Naive B cell (primary cell): ENCODE measurements at places on chromosomes 5 and 9.
A peak's percentile ranks its signal among the peaks of the same experiment; 100 is the strongest.

- no peak for DNase-seq
These were observed 215.1 kb upstream of the ZNF608 start for GRCh38 chr5:124961521-124961920.

GRCh38 chr9:81116340-81117137, 572.8 kb downstream of the TLE1 start:
- no peak for DNase-seq

DNA sequence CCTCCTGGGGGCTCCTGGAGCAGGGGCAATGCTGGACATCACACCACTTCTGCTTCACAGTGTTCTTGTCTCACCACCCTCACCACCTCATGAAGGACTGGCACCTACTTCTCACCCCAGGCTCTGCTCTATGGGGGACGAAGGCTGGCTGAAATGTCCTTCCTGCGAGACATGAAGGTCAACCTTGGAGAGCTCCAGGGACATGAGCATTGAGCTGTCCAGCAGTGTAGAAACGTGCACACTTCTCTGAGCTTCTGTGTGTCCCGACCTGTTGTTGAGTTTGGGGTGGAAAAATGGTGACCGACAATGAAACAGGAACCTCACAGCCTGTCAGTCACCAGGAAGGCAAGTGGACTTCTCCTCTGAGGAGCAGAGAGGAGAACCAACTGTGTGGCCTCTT, 68.6 kb upstream of the ADAMTS16 start:
- DNase-seq = no peak

DNA sequence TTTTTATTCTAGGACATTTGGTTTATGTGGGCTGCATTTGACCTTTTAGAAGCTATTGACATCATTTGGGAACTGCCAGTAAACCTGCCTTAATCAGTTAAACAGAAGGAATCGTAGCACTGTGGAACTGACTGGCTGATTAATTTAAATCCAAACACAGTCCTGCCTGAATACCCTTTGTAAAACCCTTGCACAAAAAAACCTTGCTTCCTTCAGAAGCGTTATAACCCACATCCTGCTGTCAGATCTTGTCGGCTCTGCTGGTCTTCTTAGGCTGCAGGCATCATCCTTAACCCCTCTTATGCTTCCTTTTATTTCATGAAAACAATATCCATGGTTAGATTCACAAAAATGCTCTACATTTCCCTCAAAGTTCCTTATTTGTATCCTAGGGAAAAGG, 46.3 kb downstream of the PAM start:
- peak; percentile 5 for DNase-seq

GRCh38 chr5:172791286-172791685, 20.3 kb upstream of the DUSP1 start:
- DNase-seq = no peak

DNA sequence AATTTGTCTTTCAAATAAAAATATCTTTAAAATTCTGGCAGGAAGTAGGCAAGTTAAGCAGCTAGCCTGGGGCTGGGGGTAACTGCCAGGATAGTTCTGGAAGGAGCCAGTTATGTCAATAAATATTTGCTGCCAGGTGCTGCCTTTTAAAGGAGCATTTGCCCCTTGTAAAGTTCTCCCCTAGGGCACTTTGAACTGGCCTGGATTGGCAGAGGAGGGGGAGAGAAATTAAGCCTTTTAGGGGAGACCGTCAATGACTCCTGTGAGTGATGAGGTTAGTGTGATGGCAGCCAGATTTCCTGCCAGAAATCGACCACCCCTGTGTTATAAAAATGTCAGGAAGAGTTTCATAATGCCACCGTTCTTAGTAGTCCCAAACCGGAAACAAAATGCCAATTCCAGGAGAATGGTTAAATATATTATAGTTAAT, 89.8 kb upstream of the ELL2 start:
- DNase-seq = no peak

DNA sequence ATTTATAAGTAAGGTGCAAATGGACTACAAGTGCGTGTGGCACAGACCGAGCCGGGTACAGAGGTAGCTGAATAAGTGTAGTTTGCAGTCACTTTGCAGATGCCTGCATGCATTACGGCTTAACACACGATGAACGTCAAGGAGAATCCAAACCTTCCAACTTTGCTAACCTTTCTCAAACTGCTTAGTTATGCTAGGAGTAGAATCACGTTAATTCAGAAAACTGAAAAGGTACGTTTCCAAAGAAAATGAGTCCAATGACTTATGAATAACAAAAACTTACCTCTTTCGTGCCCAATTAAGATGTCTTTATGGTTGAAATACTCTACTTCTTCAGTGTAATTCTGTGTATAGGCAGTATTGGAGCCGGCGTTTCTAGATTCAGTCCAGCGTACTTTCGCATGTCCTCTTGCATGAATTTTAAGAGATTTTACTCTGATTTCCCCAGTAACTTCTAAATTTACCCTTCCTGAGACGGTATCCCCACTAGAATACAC, 539 bp downstream of the ARRDC3 start:
- DNase-seq = peak; percentile 12

GRCh38 chr5:84725946-84726570, 341.4 kb upstream of the EDIL3 start:
- DNase-seq = no peak

- DNase-seq = no peak
These were observed 6.9 kb upstream of the NR5A1 start for GRCh38 chr9:124514125-124514524.

GRCh38 chr5:68046445-68046844, 169.1 kb upstream of the PIK3R1 start:
- no peak for DNase-seq

- no peak for DNase-seq
These were observed 118.2 kb downstream of the ENTREP1 start for GRCh38 chr9:69443178-69443577.

DNA sequence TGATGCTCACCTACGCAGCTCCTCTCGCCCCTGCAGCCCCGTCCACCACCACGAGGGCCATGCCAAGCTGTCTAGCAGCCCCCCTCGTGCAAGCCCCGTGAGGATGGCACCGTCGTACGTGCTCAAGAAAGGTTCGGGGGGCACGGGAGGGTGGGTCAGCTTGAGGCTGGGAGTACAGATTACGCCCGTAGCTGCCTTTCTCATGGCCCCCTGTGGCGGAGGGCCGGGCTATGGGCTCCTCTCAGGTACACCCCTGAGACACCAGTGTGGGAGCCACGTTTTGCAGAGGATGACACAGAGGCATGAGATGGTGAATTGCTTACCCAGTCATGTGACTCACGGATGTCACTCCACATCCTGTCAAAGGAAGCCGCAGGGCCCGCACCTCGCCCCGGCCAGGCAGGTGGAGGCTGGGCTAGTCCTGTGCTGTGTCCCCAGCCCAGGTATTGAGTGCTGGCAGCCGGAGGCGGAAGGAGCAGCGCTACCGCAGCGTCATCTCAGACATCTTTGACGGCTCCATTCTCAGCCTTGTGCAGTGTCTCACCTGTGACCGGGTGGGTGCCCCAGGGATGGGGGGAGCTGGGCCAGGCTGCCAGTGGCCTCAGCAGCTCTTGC, 33.7 kb downstream of the USP20 start:
- DNase-seq = no peak

DNA sequence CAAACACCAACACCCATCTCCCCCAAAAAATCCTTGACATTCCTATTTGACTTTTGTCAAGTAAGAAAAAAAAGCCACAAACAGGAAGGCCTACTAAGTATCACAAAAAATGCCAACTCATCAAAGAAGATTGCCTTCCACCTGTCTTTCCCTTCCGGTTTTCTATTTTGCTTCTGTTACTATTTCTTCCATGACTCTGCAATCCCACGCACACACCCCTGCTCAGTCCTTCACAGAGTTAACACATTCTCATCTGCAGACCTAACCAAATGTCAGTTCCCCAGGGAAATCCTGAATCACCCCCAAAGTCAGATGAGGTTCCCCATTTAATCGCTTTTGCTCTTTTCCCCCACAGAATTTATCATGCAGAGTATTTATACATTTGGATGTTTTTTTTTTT, 15.1 kb downstream of the LPAR1 start:
- DNase-seq = no peak

GRCh38 chr9:17422994-17423680, 155.7 kb upstream of the SH3GL2 start:
- no peak for DNase-seq

GRCh38 chr5:91643797-91644196, 260.7 kb upstream of the ARRDC3 start:
- no peak for DNase-seq

- DNase-seq = peak; percentile 40
These were observed 48.2 kb downstream of the ROPN1L start for GRCh38 chr5:10489810-10490426.

DNA sequence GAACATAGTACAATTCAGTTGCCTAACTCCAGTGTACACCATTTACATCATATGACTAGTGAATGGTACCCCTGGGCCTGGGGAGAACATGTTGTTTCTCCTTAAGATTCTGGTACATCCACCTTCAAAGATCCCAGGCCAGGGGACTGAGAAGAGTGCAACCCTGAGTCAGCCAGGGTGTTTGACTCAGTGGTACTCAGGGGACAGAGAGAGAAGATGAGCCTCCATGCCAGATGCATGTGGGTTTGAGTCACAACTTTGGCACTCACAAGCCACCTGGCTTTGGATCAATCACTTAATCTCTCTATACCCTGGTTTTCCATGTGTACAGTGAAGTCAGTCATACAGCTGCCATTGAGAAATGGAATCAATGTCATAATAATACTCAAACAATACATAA, 53.7 kb downstream of the MAP1B start:
- DNase-seq = no peak

GRCh38 chr5:95043234-95043633, 241.7 kb downstream of the MCTP1 start:
- no peak for DNase-seq

GRCh38 chr5:104241046-104241445, 678.5 kb upstream of the NUDT12 start:
- no peak for DNase-seq

DNA sequence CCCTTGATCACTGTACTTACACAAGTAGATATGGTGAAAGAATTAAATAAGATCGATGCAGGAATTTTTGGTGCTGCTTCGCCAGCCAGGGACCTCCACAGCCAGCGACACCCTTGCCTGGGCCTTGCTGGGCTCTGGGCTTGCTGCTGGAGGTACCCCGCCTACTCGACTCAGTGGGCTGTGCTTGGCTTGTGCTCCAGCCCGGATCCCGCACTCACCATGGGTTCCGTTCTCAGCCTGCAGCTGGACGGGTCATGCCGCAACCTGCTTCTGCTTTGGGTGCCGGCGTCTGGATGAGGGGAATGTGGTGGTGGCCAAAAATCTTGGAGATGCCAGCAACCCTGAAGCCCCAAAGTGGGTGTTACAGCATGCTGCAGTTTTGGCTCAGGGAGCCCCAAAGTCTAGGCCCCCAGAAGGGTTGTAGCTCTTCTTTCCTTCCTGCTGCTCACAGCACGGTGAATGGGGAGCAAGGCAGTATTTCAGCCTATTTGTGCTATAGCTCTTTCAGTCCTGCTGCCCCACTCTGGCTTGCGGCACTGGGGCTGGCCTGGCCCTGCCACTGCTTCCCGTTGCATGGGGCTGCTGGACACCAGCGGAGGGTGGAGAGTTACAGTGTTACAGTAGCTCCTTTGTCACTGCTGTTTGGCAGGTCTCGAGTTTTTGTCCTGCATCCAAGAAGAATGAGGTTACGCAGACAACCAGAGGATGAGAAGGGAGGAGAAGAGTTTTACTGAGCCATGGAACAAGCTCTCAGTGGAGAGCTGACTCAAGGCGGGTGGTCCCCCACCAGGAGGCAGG, 48.0 kb downstream of the TARS1 start:
- DNase-seq = no peak

- no peak for DNase-seq
These were observed 25.8 kb downstream of the CDC25C start for GRCh38 chr5:138305797-138306196.

- no peak for DNase-seq
These were observed 23.3 kb upstream of the SMU1 start for GRCh38 chr9:33099754-33100153.

GRCh38 chr5:150114773-150115408, 28.5 kb upstream of the CSF1R start:
- DNase-seq = no peak

DNA sequence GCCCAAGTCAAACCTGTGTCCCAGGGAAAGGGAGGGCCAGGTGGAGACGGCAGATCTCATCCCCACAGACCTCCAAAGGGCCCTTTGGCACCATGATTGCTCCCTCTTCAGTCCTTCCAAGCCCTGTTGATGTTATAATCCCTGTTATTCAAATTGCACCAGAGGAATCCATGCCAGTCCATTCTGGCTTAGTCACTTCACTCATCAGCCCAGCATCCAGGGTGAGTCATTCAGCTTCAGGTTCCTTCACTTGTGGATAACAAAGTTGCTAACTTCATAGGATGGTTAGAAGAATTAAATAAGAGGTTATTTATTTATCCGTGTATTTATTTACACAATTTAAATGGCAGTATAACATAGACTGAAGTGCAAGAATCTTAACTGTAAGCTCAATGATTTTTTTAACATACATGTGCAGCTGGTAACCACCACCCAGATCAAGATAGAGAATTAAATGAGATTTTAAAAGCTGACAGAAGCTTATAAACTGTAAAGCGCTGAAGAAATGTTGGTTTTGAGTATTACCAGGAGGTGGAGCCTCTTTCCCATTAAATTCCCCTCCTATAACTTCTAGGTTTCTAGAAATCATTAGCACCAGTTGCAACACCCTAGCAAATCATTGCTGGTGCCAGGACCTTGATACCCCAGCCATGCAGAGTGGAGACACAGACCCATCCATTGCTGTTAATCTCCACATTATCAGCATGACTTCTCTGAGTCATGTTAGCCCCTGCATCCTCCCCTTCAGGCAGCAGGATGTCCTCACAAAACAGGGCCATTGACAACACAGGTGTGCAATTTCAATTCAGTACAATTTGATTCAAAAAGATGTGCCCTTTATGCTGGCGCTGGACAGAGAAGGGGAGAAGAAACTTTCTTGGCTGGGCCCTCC, 77.4 kb downstream of the SEC61B start:
- DNase-seq = no peak

GRCh38 chr5:94376672-94377345, 241.6 kb downstream of the KIAA0825 start:
- no peak for DNase-seq

DNA sequence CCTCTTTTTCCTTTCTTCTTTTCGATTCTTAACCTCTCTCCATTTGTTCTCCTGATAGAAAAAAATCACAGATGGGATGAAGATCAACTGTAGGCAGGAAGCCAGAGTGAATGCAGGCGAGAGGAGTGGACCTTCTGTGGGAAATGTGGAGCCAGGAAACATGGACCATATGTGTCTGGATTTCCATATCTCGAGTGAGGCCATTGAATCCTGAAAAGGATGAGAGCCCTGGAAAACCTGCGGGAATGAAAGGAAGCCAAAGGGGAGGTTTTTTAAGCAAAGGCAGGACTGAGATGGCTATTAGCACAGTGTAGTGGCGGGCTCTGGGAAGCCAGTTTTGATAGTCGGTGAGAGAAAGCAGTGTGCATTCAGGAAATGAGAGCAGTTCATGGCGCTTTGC, 139.5 kb upstream of the C9orf72 start:
- DNase-seq = no peak

DNA sequence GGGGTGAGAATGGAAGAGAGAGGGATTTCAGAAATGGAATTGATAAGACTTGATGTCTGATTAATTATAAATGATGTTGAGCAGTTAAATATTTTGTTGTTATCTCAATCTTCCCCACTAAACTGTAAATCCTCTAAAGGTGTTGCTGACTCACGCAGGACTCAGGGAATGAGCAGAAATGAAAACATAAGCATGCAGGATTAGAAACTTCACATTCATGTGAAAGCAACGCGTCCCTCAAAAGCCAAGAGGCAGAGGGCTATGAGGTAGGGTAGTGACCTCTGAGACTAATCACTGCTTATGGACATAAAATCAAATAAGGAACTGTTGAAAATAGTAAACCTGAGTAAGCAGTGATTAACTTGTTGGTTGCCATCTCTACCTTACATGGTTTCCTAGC, 21.1 kb downstream of the ADAMTSL1 start:
- no peak for DNase-seq

- no peak for DNase-seq
These were observed 114.3 kb downstream of the ASTN2 start for GRCh38 chr9:117300371-117301110.
